ENCODE measurements at places on chromosomes 3 and 15.

- DNase-seq = no peak
These were observed 20.3 kb downstream of the CRTAP start for GRCh38 chr3:33134026-33134625.

- DNase-seq = no peak
These were observed 247.4 kb upstream of the TPM1 start for GRCh38 chr15:62795171-62795570.

DNA sequence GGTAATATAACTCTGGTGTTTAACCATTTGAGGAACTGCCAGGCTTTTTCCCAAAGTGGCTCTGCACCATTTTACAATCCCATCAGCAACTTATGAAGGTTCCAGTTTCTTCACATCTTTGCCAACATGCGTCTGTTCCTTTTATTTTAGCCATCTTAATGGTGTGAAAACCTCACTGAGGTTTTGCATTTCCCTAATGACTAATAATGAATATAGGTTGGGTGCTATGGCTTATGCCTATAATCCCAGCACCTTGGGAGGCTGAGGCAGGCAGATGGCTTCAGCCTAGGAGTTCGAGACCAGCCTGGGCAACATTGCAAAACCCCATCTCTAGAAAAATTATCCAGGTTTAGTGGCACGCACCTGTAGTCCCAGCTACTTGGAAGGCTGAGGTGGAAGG lies 210.6 kb downstream of the TCF12 start:
- DNase-seq = no peak

DNA sequence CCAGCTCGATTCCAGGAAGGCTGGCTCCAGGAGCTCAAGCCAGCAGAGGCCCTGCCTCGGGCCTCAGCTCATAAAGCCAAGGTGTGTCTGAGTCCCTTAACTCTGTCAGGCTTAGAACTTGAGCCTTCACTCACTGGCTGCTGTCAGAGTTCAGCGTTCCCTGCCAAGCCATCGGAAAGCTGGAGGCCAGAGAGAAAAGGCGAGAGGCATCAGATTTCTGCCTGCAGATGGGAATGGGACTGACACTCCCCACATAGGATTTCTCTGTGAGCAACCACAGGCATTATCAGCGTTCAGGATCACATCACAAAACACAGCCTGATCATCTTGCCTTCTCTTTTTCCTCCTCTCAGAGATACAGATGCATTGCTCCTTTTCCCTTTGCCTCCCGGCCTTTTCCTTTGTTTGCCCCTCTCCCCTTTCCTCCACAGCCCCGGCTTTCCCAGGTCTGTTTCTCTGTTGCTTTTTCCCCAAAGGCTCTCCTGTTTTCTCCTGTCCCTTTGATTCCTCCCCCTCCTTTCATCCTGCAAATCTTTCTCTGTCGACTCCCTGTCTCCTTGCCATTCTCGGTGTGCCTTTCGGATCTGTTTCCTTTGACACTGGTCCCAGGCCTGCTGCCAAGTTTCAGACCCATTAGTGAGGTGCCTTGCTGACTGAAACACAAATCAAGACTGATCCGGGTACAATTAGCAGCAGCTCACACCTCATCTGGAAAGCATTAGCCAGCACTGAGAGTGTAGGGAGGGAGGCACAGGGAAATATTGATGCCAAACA lies 44.5 kb upstream of the BOC start:
- peak; percentile 69 for DNase-seq

- DNase-seq = no peak
These were observed 113.5 kb downstream of the GMPS start for GRCh38 chr3:155983834-155984474.

DNA sequence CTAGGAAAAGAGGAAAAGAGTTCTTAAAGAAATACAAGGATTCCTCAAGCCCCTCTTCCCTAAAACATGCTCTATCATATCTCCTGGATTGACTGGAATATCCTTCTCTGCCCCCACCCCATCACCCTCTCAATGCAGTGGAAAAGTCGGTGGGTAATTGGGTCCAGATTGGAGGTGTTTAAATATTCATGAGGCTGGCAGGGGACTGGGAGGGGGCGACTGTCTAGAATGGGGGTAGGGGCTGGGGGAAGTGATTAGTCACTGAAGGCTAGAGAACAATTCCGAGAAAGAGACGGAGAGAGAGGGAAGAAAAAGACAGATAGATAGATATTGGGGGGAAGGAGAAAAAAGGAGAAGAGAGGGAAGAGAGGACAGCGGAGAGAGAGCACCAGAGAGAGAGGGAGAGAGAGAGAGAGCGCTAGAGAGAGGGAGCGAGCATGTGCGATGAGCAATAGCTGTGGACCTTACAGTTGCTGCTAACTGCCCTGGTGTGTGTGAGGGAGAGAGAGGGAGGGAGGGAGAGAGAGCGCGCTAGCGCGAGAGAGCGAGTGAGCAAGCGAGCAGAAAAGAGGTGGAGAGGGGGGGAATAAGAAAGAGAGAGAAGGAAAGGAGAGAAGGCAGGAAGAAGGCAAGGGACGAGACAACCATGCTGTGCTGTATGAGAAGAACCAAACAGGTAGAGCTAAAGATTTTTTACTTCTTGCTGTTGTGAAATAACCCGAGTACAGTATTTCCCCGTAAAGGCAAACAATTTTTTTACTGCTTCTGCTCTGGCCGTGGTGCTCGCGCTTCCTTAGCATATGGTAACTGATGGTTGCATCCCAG lies at the start of gene GAP43:
Gene GAP43 (plus strand): TSS at position 467 of the 825 bp plus-strand sequence. CDS start 180 bp downstream, at position 647.
- peak; percentile 57 for DNase-seq

DNA sequence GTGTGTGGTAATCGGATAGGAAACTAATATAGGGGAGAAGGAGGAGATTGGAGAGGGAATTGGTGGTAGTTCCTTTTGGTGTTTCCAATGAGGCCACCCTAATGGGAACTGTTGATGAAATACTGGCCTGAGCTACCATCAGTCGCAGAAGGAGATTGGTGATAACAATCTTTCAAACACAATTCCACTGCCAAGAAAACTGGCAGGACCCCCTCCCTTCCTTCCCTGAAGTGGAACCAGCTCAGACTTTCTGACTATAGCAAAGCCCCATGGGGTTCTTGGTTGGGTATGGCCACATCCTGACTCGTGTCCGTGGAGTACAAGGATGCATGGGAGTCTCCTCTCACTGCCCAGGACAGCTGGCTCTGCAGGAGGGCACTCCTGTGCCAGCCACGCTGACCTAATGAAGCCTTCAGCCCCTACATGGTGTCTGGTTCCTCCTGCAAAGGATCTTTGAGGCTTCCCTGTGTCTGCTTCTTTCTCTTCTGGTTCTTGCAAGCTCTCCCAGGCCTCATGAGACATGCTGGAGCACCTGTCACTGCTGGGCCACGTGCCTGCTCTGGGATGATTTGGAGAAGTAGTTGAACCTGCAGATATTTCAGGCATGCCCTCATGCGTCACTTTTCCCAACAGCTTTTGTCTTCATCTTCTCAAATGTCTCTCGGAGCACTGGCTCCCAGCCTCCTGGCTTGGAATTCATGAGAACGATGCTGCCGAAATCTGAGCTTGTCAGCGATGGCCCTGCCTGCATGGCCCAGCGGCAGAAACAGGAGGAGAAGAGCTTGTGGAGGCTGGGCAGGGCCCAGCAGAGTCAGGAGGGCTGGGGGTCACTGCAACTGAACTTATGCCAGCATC lies 90.0 kb upstream of the ADPGK start:
- no peak for DNase-seq

DNA sequence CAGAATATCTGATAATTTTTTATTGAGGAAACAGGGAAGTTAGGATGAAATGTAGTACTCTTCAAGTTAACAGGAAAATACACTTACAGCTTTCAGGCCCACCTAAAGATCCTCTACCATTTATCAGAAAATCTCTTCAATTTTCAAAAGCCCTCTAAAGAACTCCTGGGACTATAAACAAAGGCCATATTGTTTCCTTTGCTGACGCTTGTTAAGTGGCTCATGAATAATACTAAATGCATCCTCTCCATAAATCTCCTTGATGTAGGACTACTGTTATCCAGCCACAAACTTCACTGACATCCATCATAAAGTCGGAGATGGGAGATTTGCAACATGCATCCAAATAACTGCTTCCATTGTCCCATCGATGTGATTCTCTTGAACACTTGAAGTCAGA lies 326.5 kb downstream of the ZIC1 start:
- no peak for DNase-seq

DNA sequence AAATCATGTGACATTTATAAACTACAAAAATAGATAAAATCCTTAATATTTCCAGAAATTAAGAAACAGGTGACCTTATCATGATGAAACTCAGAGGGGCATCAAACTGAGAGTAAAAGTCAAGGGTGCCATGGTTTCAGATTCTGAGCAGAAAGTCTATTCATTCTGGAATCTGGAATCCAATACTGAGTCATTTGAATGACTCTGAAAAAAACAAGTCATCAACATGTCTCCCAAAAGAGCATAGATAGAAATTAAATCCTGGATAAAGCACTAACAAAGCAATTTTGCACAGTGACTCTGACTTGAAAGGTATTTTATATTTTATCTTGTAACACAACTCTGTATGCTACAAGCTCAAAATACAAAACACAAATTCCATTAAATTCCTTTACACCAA lies 23.4 kb downstream of the STAC start:
- DNase-seq = no peak
